ENCODE measurements at places on chromosomes 2 and 18.

DNA sequence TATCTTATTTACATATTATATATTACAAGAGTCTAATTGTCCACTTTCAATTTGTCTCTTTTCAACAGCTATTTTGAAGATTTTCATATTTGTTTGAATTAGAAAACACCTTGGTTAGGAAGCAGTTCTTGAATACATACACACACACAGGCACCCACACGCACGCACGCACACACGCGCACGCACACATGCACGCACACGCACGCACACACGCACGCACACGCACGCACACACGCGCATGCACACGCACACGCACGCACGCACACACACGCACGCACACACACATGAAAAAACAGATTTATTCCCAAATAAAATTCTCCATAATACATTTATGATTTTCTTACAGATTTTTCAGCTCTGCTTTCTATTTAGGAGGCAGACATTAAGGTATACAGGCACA, 220.7 kb downstream of the NYAP2 start:
- DNase-seq: no peak

DNA sequence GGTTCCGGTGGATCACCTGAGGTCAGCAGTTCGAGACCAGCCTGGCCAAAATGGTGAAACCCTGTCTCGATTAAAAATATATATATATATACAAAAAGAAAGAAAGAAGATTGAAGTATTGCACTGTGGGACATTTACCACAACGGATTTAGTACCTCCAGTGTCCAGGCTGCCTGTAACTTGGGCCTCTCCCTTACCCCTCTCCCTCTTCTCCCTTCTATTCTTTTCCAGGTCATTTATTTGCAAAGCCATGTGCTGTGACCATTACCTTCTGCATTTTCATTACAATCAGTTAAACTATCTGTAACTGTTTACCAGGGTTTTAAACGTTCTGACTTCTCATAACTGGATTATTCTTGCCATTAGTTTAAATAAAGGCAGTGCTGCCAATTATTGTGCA, 400.9 kb upstream of the ZNF804A start:
- no peak for DNase-seq

DNA sequence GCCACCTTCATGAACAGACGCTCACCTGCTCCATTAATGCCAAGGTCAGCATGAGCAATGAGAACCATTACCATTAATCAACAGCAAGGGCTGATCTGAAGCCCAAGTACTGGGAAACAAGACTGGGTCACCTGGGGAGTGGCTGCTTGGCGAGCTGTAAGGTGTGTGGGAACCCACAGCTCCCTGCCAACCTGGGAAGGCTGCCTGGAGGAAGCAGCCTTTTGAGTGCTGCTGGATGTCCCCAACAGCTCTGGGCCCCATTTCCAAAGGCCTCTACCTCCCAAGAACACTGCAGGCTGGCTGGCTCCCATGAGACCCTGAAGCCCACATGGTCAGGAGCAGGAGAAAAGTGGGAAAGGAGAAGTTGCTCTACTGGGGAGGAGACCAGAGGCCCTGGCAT, 62.1 kb downstream of the CYP26B1 start:
- DNase-seq: no peak

DNA sequence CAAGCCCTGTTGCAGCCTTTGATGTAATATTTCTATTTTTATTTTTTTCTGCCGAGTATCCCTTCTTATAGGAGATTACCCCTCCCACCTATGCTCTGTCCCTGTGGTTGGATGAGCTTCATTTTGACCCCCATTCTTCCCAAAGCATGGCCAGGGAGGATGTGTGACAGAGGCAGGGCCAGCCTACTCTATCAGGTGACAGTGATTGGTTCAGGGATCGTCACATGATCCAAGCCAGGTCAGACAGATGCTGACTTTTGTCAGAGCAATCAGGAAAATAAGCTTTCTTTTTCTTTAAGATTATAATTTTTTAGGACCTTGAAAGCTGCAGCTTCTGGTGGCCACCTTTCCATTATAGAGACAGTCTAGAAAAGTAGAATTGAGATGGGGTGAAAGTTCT, 314.3 kb downstream of the NUP35 start:
- no peak for DNase-seq

GRCh38 chr18:40485318-40485717, 1469.7 kb upstream of the PIK3C3 start:
- DNase-seq: no peak

GRCh38 chr2:65358678-65359400, 73.6 kb downstream of the SPRED2 start:
- no peak for DNase-seq

DNA sequence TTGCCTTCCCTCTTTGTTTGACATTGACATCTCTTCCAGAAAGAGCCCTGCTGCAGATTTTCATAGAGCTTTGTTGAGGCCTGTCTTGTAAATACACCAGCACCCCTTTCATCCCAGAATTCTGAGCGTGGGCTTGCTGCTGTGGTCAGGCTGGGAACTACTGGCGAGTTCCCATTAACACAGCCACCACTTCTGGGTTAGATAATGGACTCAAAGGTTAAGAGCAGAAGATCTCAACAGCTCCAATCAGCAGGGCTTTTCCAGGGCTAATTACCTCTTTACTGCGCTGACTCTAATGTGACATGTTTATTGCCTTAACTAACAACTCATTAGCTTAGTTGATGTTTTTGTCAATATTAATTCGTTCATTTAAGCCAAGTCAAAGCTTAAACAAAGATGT, 235.9 kb upstream of the BOD1L2 start:
- DNase-seq: no peak

DNA sequence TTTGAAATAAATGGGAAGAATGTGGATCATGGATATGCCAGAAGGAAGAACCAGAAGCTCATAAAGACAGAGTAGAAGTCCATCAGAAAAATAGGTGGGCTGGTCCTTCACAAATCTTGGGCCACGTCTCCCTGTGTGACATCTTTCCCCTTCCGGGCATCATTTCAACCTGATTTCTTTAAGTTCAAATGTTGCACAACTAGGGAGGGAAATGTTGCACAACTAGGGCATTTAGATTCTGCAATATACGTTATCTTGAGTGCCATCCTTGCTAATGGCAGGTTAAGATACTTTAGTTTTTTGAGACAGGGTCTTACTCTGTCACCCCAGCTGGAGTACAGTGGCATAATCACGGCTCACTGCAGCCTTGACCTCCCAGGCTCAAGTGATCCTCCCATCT, 129.6 kb downstream of the CERS6 start:
- DNase-seq: no peak

DNA sequence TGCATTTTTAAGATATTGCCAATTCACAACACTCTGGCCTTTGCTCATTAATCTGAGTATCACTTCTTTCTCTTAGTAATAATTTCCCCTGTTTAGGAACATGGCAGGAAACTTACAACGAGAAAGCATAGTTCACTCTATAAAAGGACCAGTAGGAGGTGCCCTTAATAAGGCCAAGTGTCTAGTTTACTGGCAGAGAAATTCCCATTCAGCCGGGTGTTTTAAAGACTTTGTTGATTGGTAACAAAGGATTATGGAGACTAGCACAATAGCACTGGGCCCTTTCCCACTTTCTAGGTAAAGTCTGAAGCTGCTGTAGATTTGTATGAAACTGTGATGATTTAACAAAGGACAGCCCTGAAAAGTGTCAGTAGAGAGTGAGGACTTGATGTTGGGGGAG, 3.1 kb downstream of the DCC start:
- no peak for DNase-seq

GRCh38 chr2:37649518-37649917, 21.9 kb downstream of the CDC42EP3 start:
- no peak for DNase-seq

GRCh38 chr18:45073556-45073955, 392.9 kb downstream of the SETBP1 start:
- DNase-seq: no peak

DNA sequence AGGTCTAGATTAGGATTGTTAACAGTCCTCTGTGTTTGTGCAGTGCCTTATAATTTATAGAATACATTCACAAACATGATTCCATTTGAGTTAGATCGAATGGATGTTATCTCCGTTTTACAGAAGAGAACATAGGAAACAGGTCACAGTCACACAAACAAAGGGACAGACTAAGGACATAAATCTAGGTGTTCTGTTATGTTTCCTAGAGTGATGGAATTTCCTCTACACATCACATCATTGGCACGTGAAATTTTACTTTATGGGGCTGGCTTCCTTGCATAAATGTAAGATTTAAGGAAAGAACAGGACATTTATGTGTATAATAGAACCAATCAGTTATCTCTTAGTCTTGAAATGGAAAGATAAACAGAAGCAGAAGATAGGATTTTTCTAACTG, 6.4 kb downstream of the TRIM54 start:
- DNase-seq: no peak

DNA sequence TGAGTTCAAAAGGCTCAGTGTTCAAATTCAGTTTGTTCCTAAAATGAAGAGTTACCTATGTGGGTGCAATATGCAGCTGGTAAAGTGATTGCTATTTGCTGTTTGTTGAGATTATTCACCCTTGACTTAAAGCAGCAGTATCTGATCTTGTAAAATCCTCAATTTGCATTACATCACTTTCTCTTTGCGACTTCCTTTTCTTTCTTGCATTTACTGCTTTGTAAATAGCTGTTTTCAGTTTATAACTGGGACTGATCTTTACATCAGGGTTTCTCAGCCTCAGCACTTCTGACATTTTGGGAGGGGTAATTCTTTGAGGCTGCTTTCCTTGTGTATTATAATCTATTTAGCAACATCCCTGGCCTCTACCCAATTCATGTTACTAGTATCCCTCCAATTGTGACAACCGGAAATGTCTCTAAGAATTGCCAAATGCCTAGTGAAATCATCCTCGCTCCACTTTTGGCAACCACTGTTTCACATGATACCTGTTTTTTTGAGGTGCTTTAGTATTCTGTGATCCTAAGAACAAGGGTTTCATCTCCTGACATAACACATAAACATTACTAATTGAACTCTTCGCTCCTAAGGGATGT, 12.1 kb upstream of the ERCC3 start:
- DNase-seq: no peak

DNA sequence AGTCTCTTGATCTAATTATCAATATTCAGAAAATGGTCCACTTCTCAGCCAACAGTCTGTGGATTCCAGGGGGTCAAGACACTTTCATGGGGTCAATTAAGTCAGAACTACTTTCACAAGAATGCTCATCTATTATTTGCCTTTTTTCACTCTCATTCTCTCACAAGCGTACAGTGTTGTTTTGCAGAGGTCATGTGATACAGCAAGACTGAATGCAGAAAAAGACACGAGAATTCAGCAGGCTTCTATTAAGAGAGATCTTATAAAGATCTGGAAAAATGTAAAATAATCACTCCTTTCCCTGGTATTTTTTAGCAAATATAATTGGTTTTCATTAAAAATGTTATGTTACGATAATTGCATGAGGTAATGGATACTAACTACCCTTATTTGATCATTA, 8.7 kb downstream of the RPRD1A start:
- no peak for DNase-seq

- no peak for DNase-seq
These were observed 33.0 kb downstream of the GPR75 start for GRCh38 chr2:53826587-53827397.

DNA sequence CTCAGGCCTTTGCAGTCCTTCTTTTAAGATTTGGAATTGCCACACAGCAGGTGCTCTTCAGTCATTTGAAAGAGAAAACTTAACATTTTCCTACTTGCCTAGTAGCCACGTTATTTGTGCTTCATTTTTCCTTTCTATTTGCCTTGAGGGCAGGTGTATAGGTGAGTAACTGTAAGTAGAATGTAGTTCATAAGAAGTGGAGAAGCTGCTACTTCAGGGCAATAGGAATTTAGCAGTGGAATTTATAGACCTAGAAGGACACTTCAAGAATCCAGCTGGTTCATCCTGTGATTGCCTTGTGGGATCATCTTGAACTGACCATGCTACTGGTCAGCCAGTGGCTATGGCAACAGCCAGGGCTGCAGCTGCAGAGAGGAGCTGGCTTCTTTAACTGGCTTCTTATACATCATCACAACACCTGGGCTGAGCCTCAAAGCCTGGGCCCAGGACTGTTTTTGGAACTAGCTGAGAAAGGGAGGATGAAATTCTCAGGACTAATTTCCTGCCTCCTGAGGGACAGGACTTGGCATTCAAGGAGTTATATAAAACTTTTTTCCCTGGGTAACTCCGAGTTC, 5.1 kb upstream of the LANCL1 start:
- no peak for DNase-seq

DNA sequence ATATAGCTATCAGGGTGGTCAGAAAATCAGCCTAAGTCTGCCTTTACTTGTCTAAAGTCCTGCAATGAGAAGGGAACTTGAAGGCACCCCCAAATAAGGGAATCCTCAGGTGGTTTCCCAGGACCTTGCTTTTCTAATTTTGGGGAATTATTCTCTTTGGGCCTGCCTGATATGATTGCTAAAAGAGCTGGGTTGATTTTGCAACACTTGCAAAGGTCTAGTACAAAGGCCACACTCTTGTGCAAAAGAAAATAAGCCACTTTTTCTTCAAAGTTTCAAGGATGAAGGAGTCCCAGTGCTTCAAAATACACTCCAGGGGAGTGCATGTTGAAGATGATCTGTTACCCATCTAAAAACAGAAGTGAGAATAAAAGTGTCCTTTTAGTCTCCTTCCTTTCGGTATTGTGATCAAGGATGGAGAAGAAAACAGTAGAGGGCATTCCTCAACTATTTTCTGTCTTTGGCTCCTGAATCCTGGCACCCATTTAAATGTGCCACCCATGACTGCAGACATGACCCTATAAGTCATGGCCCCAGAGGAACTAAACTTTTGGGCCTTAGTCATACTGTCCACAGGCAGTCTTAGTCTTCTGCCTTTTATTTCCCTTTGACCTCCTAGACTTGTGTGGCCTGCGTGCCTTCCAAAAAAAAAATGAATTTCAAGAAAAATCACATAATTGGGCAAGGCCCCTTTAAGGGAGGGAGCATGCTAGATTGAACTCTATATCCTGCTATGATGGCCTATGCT, 5.1 kb downstream of the SULT1C3 start:
- no peak for DNase-seq

- no peak for DNase-seq
These were observed 190.1 kb downstream of the TTC32 start for GRCh38 chr2:19711470-19712372.

DNA sequence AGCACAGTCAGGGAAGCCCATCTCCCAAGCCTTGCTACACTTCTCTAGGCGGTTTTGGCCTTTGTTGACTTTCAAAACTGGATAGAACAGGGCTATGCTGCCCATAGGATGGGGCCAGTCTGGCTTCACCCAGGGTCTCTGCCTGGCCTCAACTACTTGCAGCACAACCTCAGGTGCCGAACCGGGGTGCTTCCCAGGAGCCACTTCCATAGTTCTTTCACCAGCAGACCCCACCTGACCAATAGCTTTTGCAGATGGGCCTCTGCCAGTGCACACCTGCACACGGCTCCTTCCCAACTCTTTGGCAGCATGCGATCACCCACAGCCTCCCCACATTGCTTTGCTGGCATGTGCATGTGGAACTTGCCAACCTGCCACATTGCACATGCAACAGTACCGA, 331.6 kb downstream of the CPS1 start:
- no peak for DNase-seq

GRCh38 chr2:71554028-71554705, 100.8 kb downstream of the DYSF start:
- DNase-seq: no peak

DNA sequence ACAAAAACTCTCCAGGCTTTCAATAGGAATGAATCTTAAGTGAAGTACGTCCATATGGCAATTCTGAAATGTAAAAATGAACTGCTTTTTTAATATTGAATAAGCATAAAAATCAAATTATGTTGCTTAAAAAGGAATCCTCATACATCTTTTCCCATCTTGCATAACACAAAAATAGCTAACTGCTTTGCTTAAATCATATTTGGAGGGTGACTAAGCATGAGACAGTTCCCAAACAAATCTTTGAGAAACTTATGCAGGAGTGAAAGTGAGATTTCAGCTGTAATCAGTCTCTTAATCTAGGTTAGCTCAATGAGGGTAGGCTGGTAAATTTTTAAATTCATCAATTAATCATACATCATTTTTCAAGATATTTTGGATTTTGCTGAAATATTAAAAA, 111.5 kb downstream of the MBD5 start:
- DNase-seq: no peak
